ENCODE measurements at places on chromosomes 7 and 10. TPM values are rescaled to one million over a fixed set of nuclear protein-coding genes. Genes with fewer than 3 reads are reported as not detected.

Gene STARD3NL
- 37.9 TPM for total RNA-seq

Gene FFAR4
- not detected for total RNA-seq

Gene C7orf33
- not detected for total RNA-seq

Gene C10orf62
- total RNA-seq, result not detected

Gene CBX3
- total RNA-seq, result 89.1 TPM

Gene SLC26A4
- total RNA-seq, result 0.16 TPM

Gene COL13A1
- total RNA-seq, result 27.9 TPM

Gene SAMD9L
- total RNA-seq, result 7.6 TPM

Gene FAM180A
- 0.49 TPM for total RNA-seq

Gene ZNF503
- total RNA-seq, result 10.8 TPM

Gene MMP21
- not detected for total RNA-seq
